Stimulated activated CD4-positive, alpha-beta T cell treated with anti-CD3 and anti-CD28 coated beads, Interleukin-4, amount 100 ng/mL, for 1 hour (primary cell): ENCODE measurements at places on chromosomes 6 and 20.

- DNase-seq: no peak
These were observed 42.3 kb upstream of the GATA5 start for GRCh38 chr20:62517901-62518610.

DNA sequence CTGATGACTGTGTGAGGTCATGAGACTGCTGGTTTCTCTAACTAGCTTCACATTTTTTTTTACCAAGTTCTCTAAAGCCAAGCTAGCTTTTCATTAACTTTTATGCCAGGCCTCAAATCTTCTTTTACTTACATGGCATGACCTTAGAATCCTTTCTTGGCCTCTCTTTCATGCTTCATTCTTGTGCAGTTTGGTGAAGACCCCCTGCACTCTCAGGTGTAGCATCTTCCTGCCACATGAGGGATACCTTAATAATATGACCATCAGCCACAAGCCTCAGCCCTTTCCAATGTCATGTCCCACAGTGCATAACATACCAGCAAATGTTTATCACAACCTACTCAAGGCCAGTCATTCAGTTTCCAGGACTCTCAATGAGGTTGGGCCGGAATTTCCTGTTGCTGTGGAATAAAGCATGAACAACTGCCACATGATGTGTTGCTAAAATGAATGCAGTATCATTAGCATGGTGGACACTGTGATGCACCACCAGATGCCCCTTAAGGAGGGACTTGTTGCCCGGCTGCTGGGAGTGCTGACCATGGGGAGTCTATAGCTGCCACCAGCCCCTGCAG lies 72.2 kb downstream of the RIN2 start:
- no peak for DNase-seq

DNA sequence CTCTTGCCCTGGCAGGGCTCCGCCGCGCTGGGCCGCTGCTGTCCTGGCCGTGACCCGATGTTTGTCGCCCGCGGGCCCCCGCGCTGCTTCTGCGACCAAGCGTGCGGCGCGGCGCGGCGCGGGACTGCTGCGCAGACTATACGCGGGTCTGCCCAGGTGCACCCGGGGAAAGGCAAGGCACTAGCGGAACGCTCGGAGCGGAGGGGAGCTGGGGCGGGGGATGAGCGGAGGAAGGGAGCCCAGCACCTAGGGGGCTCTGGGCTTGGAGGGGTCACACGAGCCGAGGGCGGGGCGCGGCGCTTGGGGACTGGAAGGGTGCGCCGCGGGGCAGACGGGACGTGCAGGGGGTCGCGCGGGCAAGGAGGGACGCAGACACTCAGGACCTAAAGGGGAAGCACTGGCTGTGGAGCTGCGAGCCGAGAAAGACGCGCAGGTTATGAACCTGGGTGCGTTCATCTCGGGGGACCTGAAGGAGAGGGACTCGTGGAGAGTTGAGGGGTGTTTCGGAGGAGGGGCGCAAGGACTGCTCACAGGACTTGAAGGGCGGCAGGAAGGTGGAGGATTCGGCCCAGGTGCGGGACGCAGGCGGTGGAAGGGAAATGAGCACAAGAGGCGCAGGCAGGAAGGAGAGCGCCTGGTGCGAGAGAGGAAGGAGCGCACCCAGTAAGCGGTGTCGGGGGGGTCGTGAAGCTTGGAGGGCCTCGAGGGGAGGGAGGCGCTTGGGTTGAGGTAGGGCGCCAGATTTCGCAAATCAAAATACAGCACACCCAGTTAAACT lies 40.8 kb upstream of the ZNFX1 start:
- no peak for DNase-seq

GRCh38 chr20:49859807-49860206 lies 47.2 kb downstream of the SLC9A8 start:
- DNase-seq: no peak

DNA sequence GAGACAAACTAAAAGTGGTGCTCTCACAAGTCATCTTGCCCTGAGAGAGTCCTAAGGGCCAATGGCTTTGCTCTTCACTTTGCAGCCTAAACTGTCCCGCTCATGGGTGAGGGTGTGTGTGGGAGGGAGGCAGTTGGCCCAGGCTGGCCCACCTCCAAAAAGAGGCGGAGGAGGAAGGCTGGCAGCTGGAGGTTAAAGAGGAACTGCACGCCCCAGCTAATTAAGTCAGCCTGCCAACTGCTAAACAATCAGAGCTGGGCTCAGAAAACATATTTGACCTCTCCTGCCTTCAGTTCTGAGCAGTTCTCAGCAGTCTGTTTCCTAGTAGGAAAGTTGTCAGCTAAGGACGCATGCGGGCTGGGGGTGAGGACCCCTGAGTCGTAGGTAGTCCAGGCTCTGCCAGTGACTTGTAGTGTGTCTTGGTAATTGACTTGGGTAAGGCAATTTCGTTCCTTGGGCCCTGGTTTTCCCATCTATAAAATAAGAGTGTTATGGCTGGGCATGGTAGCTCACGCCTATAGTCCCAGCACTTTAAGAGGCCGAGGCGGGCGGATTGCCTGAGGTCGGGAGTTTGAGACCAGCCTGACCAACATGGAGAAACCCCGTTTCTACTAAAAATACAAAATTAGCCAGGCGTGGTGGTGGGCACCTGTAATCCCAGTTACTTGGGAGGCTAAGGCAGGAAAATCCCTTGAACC lies 17.0 kb downstream of the GSS start:
- DNase-seq: no peak

GRCh38 chr6:31204751-31205145 lies 34.3 kb upstream of the POU5F1 start:
- no peak for DNase-seq

GRCh38 chr6:117118490-117118889 lies 146.9 kb upstream of the VGLL2 start:
- no peak for DNase-seq

- DNase-seq: no peak
These were observed 158.3 kb downstream of the DLL1 start for GRCh38 chr6:170132561-170132991.

DNA sequence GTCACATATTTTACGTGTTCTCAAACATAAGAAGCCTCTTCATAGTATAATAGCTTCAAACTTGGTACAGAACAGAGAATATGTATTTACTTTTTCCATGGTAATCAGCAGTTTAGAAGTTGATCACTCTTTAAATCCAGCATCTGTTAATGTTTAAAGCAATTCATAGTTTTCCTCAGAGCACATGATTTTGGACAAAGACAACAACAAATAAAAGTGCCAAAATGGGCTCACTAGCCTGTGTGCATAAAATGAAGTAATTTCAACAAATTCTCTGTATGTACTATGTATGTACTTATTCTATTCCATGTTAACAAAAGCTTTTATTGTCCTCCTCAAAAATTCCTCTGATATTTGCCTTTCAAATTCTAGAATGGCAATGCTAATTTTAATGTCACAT lies 38.1 kb upstream of the UST start:
- DNase-seq: no peak

- no peak for DNase-seq
These were observed 453.5 kb upstream of the JARID2 start for GRCh38 chr6:14792118-14792955.

GRCh38 chr6:139569566-139569965 lies 195.1 kb upstream of the CITED2 start:
- DNase-seq: no peak
